ENCODE measurements at places on chromosomes 13 and 19.

DNA sequence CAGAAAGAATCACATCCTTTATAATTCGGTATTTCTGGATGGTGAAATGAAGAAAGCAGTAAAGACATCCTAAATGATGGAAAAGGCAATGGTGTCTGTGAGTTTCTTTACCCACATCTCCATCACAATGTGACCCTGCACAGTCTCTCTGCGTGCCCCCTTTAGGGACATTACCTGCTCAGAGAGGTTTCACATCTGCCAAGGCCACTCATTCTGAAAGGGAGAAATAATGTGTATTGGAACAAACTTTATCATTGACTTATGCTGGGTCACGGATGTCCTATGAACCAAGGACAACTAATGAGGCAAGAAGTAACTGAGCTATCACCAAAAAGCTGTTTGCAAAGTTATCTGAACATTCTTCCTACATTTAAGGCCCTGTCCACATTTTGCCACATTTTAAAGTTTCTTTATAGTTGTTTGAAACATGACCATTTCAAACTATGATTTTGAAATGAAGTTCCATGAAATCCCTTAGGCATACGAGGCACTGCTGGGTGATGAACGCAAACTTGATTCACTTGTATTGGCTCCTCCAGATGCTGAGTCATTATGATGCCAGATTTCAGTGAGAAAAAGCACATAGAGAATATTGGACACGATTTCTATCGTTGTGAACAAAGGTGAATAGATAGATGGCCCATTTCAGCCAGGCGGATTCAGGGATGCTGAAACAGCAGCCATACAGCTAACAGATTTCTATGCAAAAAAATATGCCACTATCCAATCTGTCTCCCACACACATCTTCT, 63.5 kb upstream of the HMGB1 start:
- no peak for DNase-seq

DNA sequence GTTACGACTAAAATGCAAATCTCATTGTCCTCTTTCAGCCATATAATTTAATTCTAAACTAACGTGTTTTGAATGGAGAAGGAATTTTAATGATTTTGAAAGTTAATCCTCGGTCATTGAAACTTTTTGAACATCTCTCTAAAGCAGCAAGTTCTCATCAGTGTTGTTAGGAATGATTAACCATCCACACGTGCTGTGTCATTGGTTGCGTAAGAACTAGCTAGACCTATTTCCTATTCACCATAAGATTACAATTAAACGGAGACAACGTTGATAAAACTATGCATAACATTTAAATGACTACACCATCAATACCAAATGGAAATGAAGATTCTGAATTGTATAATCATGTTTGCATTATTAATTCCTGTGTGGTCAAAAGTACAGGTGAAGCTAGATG, 155.6 kb upstream of the IRS2 start:
- no peak for DNase-seq

GRCh38 chr13:41548910-41549309, 91.6 kb downstream of the RGCC start:
- no peak for DNase-seq

DNA sequence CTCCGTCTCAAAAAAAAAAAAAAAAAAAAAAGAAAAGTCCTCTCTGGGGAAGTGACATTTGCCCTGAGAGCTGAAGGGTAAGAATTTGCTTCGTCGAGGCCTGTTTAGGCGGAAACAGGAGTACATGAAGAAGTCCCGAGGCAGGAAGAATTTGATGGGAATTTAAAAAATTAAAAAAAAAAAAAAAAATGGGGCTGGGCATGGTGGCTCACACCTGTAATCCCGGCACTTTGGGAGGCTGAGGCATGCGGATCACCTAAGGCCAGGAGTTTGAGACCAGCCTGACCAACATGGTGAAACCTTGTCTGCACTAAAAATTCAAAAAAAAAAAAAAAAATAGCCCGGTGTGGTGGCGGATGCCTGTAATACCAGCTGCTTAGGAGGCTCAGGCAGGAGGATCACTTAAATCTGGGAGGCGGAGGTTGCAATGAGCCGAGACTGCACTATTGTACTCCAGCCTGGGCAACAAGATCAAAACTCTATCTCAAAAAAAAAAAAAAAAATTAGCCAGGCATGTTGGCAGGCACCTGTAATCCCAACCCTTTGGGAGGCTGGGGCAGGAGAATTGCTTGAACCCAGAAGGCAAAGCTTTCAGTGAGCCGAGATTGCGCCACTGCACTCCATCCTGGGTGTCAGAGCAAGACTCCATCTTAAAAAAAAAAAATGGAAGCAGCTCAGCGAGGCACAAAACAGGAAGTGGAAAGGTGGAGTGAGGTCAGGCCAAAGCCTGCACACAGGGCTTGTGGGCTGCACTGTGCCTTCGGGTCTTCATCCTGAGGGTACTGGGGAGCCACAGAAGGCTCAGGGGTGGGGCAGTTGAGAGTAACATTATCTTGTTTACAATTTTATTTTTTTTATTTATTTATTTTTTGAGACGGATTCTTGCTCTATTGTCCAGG, 4.9 kb downstream of the BAX start:
- no peak for DNase-seq

- DNase-seq, result no peak
Measured at GRCh38 chr13:40637643-40638042, 28.8 kb downstream of the FOXO1 start.

DNA sequence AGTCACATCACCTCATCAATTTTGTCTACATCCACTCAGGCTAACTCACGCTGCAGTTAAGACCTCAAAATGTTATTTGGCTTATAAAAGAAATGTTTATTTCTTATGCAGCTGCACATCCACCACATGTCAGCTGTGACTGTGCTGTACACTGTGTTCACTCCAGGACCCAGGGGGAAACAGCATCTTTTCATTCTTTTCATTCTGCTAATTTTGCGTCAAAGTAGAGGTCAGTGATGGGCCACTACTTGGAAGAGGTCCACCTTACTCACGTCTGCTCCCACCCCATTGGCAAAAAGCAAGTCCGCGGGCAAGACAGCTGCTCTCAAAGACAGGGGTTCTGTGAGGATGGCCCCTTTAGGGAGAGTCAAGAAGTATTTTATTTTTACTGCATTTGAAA, 4.5 kb upstream of the DCT start:
- no peak for DNase-seq

DNA sequence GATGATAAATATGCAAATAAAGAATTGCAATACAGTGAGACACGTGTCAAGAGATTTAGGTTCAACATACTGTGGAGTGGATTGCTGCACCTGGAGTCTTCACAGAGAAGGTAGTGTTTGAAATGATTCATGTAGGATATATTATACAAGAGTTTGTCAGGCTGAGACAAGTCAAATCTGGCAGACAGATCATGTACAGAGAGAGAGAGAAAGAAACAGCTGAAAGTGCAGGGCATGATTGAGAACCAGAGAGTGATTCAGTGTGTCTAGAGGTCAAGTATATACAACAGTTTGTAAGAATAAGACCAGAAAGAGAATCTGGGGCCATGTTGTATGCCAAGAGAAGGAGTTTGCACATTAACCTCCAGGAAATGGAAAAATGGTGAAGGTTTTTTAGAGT, 2.1 kb upstream of the VWA8 start:
- no peak for DNase-seq

DNA sequence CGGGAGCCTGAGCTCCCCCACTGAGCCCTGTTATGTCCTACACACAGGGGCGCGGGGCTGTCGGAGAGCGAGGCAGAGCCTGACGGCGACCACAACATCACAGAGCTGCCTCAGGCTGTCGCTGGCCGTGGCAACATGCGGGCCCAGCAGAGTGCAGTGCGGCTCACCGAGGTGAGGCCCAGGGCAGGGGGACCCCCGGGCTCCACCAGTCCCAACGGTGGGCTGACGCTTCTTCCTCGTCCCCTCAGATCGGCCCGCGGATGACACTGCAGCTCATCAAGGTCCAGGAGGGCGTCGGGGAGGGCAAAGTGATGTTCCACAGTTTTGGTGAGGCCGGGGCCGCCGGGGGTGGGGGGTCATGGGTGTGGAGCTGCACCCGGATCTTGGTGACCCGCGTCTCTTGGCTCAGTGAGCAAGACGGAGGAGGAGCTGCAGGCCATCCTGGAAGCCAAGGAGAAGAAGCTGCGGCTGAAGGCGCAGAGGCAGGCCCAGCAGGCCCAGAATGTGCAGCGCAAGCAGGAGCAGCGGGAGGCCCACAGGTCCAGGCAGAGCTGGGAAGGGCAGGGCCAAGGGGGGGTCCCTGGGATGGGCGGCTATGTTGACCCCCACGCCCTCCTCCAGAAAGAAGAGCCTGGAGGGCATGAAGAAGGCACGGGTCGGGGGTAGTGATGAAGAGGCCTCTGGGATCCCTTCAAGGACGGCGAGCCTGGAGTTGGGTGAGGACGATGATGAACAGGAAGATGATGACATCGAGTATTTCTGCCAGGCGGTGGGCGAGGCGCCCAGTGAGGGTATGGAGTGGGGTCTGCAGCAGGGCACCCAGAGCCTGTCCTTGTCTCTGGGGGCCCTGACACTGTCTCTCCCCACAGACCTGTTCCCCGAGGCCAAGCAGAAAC, 1.2 kb upstream of the P2RY11 start:
- peak; percentile 40 for DNase-seq

DNA sequence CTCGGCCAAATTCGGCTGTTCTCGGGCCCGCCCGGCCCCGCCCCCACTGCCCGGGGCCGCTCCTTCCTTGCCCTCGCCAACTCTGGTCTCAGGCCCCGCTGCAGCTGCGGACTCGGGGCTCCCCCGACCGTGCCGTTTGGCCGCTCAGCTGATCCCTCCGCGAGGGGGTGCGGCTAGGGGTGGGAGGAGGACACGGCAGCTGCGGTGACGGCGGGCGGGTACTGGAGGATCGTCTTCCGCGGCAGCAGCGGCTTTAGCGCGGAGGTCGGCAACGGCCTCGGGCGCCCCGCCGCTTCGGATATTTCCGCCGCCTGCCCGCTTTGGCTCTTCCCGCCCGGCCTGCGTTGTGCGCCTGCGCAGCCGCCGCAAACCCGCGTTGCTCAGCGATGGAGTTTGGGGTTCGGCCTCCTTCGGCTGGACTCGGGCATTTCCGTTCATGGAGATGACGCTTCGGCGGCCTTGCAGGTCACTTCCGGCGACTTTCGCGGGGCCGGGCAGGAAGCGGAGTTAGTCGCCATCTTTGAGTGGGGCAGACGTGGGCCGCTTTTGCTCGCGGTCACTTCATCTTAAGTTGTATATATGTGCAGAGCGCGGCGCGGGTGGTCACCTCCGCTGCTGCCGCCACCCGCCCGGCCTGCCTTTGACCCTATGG, 338 bp upstream of the UBE2M start:
- peak; percentile 100 for DNase-seq

DNA sequence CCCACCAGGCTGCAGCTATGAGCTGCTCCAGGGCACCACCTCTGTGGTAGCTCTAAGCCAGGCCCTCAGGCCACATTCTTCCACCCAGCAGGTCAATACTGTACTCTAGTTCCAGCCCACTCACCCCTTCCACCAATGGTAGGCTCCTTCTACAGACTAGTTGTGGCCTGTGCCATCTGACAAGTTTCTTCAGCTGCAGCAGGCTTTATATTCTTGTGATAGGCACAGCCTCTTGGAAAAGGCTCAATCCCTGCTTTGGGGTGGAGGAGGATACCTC, 8.5 kb downstream of the MICU2 start:
- DNase-seq, result no peak

DNA sequence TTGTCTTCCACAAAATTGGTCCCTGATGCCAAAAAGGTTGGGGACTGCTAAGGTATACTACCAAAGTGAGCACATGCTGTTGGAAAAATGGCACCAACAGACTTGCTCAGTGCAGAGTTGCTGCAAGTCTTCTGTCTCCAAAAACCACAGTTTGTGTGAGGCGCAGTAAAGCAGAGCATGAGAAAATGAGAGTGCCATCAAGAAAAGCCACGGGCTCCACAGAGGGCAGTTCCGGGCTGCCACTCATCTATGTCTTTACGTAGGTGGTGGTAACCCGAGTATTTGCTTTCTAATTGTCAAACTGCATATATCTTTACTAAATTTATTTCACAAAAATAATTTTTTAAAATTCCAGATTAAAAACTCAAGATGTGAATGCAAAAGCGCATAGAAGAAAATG, 123.8 kb downstream of the RNF17 start:
- DNase-seq, result no peak

GRCh38 chr19:35295792-35296462, 4.0 kb downstream of the MAG start:
- no peak for DNase-seq

DNA sequence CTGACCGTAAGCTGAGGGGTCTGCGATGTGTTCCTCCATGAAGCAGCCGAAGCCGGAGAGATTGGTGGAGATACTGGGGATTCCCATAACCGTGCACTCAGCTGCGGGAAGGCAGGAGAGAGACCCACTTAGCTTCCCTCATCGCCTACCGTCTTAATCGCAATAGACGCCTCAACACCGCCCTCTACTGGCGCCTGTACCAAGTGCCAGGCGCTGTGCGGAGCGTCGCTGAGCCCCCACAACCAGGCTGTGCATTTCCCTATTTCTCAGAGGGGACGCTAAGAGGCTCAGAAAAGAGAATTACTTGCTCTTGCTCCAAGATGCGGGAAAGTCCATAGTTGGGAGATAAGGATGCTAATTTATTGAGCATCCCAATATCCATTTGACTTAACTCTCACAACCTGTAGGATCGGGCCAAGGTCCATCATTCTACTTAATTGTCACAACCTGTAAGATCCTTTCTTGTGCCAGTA, 5.8 kb downstream of the FTL start:
- DNase-seq, result peak; percentile 87

DNA sequence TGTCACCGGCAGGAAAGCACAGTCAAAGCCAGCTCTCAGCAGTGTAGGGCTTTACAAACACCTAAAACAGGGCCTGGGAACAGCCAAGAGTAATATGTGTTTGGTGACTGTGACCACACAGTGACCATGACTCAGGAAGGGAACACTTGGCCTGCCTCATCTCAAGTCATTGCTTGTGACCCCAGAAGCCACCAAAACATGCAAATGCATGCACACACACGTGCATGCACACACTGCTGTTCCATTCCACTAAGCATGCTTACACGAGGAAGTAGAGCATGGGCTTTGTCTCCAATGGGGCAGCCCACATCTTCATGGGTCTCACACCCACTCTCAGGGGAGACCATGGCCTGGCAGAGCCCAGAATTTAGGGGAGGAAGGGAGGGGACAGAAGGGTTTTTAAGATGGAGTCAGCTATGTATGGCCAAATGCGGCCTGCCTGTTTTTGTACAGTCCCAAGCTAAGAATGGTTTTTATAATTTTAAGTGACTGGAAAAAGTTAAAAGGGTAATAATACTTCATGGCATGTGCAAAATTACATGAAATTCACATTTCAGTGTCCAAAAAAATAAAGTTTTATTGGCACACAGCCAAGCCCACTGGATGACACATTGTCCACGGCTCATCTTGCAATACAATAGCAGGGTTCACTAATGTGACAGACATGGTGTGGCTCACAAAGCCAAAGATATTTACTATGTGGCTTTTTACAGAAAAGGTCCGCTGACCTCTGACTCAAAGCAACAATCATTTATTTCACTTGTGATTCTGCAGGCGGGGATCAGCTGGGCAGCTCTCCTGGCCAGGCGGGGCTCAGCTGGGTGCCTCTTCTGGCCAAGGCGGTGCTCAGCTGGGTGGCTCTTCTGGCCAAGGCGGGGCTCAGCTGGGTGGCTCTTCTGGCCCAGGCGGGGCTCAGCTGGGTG, 17.3 kb downstream of the ZFR2 start:
- DNase-seq, result no peak

- DNase-seq, result no peak
Measured at GRCh38 chr13:33032037-33032625, 15.9 kb downstream of the KL start.

Data from kidney (tissue), 22 donors.